ENCODE measurements at places on chromosomes 11 and 22.

DNA sequence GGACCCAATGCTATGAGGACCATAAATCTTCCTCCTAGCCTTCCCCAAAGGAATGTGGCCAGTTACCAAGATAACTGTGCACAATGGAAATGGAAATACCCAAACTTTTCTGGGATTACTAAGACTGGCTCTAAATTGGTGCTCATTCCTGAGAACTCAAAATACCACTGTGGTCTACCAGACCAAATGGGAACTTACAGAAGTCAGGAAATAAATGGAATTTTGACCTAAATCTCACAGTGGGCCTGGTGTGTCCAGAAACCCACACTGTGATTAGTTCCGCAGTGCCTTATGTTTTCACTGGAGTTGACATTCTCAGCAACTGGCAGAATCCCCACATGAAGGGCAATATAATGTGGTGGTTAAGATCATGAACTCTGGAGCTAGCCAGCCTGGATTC lies 99.4 kb upstream of the ZC3H12C start:
- no peak for DNase-seq
- H3K27ac ChIP-seq: no peak overlapping the region
- no peak overlapping the region for H3K4me3 ChIP-seq
- no peaks in the 10 kb centered on the region for H3K4me1 ChIP-seq

DNA sequence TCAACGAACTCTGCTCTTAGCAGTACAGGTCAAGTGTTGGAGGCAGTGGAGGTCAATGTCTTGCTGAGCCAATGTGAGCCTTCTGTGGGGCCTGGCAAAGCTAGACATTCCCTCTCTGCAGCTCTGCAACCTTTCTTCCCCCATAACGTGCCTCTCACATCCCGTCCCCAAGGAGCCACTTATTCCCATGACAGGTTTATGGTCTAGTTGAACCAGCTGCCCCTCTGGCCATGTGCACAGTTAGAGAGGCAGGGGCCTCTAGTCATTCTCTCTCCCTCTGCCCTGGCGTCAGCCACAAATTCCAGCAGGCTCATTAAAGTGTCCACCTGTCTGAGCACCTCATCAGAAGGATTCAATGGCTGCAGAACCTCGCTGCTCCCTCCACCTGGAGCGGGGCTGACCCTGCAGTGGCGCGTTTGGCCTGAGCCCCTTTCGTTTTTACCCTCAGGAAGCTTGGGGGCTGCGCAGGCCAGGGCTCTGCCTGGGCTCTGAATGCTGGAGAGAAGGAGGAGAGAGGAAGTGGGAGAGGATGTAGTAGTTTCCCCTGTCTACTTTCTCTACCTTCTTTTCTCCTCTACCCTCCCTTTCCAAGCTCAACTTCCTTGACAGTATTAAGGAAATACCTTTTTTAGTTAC lies 302.1 kb upstream of the B3GAT1 start:
- peaks cover 12% of the 10 kb centered on the region for H3K27me3 ChIP-seq
- no peak overlapping the region for H3K4me3 ChIP-seq
- H3K4me1 ChIP-seq: no peaks in the 10 kb centered on the region

- H3K27ac ChIP-seq: peak overlapping the region; percentile 98
Measured at GRCh38 chr11:94494126-94494680, 419 bp downstream of the ANKRD49 start.

GRCh38 chr11:57597461-57597915 lies at the start of gene SERPING1:
SERPING1 (plus strand) TSS chr11:57597685; CDS start chr11:57598271, 586 bp downstream.
- no peaks in the 10 kb centered on the region for H3K36me3 ChIP-seq
- peaks cover 1% of the 10 kb centered on the region for H3K4me1 ChIP-seq
- peaks cover 40% of the 10 kb centered on the region for H3K27me3 ChIP-seq
- no peak within 1 kb of the TSS for H3K27ac ChIP-seq
- no peak within 1 kb of the TSS for H3K4me3 ChIP-seq

DNA sequence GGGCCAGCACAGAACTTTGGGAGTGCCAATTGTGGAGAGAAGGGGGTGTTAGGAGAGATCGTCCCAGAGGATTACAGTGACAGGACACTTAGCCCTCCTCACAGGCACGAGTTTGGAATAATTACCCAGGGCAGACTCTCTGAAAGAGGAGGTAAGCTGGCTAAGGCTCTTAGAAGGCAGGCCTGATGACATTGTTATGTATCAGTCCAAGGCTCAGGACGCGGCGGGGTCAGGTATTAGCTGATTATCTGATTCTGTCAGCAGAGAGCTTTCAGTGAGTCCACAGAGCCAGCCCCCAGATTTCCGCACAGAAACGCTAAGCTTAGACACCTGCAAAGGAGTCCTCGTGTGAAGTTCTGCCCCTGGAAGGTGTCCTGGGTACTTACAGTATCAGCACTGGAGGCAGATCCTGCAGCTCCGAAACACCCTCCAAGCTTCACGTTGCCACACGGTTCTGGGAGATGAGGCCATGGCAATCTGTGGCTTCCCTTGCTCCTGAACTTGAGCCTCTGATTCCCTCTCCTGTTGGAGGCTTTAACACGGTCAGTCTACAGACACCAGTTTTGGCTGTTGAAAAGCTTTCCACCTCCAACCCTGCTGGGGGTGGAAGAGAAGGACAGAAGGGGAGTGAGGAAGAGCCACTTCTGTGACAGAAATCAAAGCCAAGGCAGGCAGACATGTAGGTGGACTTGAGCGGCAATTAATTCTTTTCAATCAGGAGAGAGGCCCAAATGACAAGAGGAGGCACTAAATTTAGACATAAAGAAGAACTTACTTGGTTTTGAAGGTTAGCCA lies 123.6 kb upstream of the CADM1 start:
- H3K4me1 ChIP-seq: no peaks in the 10 kb centered on the region
- H3K27ac ChIP-seq: no peak overlapping the region
- DNase-seq: no peak
- no peak overlapping the region for H3K4me3 ChIP-seq
- no peaks in the 10 kb centered on the region for H3K36me3 ChIP-seq

- H3K4me3 ChIP-seq: no peak overlapping the region
- no peaks in the 10 kb centered on the region for H3K36me3 ChIP-seq
- H3K27me3 ChIP-seq: peaks cover 6% of the 10 kb centered on the region
- DNase-seq: peak; percentile 60
- H3K4me1 ChIP-seq: peaks cover 3% of the 10 kb centered on the region
Measured at GRCh38 chr11:11036848-11037732, 179.2 kb upstream of the ZBED5 start.

All from activated CD4-positive, alpha-beta T cell treated with anti-CD3 and anti-CD28 coated beads, Interleukin-2, amount 10 ng/mL, durations not matched to agents 7 days and 5 days (primary cell).